OCI-LY7 (cell line): ENCODE measurements at places on chromosomes 12 and 14.

DNA sequence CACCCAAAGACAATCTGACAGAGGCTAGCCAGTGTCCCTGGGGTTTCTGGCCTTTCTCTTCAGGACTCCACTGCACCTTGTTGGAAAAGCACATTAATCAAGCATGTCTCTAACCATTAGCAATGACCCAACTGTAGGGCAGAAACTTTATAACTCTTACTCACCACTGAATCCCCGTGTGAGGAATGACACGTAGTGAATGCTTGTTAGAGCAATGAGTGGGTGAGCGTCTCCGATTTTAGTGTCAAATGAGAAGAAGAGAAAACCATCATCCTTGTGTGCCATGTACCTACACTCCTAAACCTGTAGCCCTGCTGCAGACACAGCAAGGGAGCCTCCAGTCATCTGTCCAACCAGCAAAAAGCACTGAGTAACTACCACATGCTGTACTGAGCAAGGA lies 56.5 kb upstream of the GPR68 start:
- DNase-seq: no peak

DNA sequence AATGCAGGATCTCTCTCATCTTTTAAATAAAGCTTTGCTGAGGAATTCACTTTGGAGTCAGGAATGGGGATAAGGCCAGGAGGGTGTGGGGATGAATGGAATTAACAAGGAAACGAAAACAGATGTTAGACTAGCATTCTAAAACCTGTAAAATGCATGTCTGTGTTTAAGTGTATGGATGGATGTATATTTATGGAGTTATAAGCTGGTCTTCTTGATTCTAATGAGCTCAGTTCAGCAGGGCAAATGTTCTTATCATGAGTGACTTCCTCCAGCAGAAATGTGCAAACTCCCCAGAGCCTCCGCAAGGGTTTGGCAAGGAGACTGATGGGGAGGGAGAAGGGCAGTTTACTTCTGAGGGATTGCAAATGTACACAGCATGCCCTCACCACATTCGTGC lies 149.1 kb downstream of the NTF3 start:
- DNase-seq: no peak

DNA sequence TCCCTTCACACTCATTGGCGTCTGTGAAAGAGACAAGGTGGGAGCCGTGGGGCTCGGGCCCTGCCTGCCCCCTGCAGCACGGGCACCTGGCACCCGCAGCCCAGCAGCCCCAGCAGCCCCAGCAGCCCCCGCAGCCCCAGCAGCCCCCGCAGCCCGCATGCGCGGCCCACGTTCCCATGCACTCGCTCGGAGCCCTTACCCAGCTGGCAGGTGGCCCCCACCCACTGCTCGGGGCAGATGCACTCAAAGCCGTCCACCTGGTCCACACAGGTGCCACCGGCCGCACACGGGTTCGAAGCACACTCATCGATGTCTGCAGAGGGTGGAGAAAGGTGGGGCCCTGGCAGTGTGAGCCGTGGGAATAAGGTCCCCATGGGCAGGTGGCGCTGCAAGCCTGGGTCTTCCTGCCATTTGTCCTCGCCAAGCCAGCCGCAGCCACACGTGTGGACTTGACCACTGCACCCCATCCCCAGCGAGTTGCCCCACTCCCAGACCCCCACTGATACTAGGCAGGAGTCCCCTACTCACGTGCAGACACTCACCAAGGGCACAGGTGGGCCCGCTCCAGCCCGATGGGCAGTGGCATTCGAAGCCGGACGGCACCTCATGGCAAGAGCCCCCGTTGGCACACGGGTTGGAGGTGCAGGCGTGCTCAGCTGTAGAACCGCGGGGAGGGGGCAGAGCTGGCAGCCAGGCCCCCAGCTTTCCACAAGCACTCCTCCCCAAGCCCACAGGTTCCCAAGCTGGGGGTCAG lies 17.3 kb downstream of the JAG2 start:
- DNase-seq: no peak

GRCh38 chr14:65312859-65313258 lies 99.7 kb upstream of the FUT8 start:
- DNase-seq: peak; percentile 52

- no peak for DNase-seq
These were observed 7.4 kb upstream of the DLGAP5 start for GRCh38 chr14:55198749-55199148.

DNA sequence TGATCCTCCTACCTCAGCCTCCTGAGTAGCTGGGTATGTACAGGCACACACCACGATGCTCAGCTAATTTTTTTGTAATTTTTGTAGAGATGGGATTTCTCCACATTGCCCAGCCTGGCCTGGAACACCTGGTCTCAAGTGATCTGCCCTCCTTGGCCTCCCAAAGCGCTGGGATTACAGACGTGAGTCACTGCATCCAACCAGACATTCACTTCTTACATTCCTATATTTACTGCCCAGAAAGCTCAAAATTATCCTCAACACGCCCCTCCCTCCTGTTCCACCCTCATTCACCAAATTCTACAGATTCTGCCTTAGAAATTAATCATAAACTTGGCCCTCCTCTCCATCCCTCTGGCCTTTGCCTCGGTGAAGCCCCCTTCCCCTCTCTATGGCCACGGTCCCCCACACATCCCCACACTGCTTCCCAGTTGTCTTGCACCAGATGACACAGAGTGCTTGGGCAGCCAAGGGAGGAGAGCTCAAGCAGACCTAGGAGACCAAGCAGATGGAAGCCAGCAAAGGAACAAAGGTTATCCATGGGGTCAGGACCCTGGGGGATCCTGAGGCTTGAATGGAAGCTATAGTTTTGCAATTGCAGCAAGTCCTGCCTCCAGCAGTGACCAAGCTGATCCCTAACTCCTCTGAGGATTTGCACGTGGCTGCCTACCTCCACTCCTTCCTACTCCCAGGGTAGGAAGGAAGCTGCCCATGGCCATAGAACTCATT lies 213.2 kb upstream of the FOXN3 start:
- DNase-seq: no peak

DNA sequence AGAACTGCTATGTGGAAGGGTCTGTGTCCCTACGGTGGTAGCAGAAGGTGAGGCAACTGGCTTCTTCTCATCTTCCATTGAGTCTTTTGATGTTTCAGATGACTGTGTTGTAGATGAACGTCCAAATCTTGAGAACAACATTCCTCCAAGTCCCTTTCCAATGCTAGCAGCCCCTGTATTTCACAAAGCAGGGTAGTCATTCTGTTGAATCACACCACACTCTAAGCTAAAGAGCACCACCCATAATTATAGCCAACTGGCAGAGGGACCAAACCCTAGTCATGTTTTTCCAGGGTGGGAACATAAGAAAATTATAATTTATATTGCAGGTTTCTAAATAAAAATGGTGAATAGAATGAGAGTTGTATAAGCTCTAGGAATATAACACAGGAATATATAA lies 98.7 kb downstream of the DDHD1 start:
- DNase-seq: no peak

DNA sequence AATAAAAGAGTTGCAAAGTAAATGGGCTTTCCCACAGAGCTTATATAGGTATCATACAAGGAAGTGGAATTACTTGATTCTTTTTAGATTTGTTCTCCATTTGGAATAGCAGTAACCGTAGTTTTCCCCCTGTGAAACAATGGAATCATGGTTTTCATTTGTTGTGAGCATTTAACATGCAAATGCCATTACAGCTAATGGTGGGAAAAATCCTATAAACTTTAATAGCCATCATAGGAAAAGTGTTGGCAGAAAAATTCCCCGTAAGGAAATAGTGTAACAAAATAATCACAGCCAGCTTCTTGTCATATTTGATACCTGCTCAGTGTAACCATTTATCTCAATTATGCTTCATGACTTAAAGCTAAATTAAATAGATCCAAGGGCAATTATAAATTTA lies 95.3 kb downstream of the TPH2 start:
- DNase-seq: no peak

DNA sequence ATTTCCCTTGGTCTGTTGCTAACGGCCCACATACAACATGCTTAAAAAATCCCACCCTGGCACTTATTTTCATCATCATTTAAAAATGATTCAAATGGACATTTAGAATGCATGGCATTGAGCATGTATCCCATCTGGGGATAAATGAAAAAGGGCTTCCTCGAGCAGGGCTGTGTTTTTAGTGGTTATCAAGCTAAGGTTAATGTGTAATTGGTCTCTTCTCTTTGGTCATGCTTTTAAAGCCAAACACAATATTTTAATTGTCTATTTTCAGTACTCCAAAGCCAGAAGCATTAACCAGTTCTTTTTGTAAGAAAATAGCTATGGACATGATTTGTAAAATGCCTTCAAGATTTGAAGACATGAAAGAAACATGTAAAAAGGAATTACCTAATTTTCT lies 1.9 kb upstream of the TRHDE start:
- no peak for DNase-seq
